ENCODE measurements at places on chromosomes 3 and 15. TPM values are rescaled to one million over a fixed set of nuclear protein-coding genes. Genes with fewer than 3 reads are reported as not detected.

The SH3GL3 gene
- 0.24 TPM for total RNA-seq

The GPR156 gene
- 1.5 TPM for total RNA-seq

The TMEM87A gene
- 70.4 TPM for total RNA-seq

The LEKR1 gene
- total RNA-seq: 0.81 TPM

The SEMA6D gene
- 11.8 TPM for total RNA-seq

The LRRIQ4 gene
- 0.16 TPM for total RNA-seq

The MCTP2 gene
- total RNA-seq: 29.9 TPM

The ADGRG7 gene
- not detected for total RNA-seq

The SLC28A2 gene
- not detected for total RNA-seq

The RARRES1 gene
- 0.65 TPM for total RNA-seq

The CD80 gene
- under 0.01 TPM for total RNA-seq

All from hair follicle dermal papilla cell (primary cell).